ENCODE measurements at places on chromosomes 6 and 20.

- DNase-seq = no peak
These were observed 27.3 kb downstream of the RAMACL start for GRCh38 chr6:166559211-166559610.

- DNase-seq = no peak
These were observed 362.6 kb downstream of the CDH4 start for GRCh38 chr20:61614706-61615100.

- no peak for DNase-seq
These were observed 38.3 kb downstream of the COX4I2 start for GRCh38 chr20:31675828-31676608.

DNA sequence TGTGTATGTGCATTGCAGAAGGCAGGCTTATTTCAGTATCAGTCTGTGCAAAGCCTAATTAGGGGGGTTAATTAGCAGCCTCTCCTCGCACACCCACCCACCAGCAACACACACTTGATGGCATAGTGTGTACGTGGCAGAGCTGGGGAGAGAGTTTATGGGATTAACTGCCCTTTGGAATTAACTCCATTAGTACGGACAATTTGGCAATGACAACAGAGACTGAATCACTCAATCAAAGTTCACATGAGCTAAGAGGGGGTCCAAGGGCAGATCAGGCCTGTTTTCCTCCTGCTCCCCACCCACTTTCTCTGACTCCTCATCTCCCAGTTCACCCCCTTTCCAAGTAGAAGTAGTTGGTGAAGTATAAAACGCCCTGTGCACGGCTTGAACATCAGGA lies 69.5 kb downstream of the LRFN2 start:
- no peak for DNase-seq

GRCh38 chr6:135796643-135797305 lies 54.7 kb upstream of the PDE7B start:
- no peak for DNase-seq

DNA sequence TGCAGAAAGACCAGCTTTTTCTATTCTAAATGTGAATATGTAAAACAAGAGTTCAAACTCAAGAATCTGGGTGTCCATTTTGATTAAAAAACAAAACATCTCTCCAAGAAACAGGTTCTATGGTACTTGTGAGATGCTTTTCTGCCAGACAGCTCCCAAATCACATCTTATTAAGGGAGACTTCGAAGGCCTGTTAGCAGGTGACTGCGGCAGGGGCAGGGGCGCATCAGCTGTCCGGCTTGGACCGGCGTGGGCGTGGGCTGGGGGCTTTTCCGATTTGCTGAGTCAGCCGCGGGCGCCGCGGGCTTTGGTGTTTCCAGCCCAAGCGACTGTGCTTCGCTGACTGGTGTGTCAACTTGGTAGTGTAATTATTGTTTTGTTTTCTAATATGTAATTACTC lies 32.6 kb downstream of the TFAP2A start:
- DNase-seq = no peak

DNA sequence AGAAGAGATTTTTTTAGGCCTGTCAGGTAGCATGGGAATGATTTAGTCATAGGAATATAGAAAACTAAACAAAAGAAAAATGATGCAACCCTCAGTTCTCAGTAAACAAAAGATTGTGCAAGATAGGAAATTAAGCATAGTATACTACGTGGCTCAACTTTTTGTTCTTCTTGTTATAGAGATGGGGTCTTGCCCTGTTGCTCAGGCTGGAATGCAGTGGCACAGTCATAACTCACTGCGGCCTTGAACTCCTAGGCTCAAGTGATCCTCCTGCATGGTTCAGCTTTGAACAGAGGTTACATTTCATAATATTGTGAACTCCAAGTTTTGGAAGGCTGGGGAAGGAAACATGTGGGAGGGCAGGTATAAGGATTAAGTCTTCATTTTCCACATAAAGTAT lies 28.5 kb downstream of the SLX4IP start:
- DNase-seq = no peak

GRCh38 chr6:41527721-41528408 lies 18.3 kb upstream of the FOXP4 start:
- DNase-seq = no peak

GRCh38 chr6:138346302-138347195 lies 31.2 kb upstream of the SMIM28 start:
- DNase-seq = no peak

DNA sequence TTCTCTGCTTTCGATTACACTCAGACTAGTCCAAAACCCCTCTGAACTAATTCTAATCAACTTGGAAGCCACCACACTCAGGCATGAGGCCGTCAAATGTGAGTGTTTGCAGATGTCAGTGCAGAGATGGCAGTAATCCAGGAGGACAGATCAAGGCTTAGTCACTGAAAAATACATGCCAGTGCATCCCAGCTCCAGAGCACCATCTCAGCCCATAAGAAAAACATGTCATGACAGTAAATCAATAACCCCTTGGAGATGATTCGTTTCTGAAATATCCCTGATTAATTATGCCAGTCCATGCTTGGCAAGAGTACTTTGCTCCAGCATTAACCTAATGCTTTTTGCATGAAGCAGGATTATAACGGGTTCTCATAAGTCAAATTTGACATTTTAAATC lies 179.5 kb downstream of the ADAT2 start:
- no peak for DNase-seq

DNA sequence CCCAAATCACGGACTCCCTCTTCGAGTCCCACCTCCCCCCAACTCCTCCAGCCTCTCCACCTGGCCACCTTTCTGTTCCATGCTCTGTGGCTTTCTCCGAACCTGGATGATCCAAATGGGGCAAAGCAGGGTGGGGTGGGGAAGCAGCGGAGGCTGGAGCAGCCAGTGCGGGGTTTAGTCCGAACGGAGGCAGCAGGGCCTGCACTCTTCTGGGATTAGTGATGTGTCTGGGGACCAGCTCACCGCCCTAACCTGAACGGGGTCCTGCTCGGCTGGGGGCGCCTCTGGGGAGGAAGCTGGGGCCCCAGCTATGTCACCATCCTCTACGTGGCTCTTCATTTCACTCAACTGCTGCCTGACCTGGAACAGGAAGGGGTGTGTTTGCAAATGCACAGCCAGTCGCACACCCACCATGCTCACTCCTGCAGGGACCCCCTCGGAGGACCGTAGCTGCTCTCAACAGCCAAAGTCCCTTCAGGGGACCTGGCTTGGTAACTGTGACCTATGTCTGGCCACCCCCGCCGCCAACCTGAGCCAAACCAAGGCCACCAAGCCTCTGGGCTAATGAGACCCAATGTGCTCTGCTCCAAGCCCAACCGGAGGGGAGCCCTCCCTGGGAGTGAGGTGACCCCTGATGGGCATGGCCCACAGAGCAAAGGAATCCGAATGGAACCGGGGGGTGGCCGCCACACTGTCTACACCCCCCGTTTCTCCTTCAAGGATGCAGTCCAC lies 46.8 kb downstream of the DSTN start:
- no peak for DNase-seq

DNA sequence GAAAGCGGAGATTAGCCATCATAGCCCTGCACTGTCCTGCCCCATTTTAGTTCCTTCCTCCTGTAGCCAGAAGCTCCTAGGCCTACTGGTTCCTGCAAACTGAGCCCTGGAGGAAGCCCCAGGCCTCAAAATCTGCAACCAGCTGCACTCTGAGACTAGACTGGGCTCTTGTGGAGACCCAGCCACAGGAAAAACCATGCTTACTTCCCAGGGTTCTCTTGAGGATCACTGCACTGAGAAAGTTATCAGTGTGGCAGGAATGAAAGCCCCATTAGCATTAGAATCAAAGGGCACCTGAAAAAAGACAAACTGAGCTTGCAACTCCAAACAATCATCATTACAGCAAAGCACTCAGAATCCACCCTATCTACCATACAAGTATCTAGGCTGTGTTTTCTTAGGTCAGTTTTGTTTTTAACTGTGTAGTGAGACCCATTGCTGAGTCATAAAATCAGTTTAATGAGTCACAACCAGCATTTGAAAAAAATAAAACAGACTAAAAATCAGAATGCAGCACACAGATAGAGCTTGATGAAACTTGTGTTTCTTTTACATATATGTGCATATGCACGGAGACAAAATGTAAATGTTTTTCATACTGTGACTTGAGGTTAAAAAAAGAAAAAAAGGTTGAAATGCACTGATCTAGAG lies 91.0 kb downstream of the UNC5CL start:
- no peak for DNase-seq

DNA sequence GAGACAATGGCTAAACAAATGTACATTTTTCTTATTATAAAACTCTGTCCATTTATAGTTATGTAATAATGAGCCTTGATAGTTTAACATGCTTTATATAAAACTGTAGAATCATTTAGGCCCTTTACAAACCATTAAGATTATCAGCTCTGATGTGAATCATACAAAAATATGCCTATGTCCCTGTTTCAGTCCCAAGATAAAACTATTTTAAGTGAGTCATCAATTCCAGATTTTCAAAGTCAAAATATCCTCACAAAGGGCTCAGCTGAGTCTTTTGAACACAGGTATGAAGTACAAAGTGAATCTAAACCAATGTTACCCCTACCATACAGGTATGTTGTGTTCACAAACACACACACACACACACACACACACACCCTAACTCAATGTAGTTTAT lies 88.0 kb downstream of the PTPRK start:
- DNase-seq = no peak

GRCh38 chr20:33624399-33624798 lies 37.7 kb upstream of the C20orf144 start:
- no peak for DNase-seq

GRCh38 chr6:143167224-143167623 lies 106.5 kb downstream of the AIG1 start:
- DNase-seq = no peak

GRCh38 chr6:72863131-72863530 lies 241.3 kb downstream of the KCNQ5 start:
- no peak for DNase-seq
